ENCODE measurements at places on chromosomes 6 and 20. TPM values are rescaled to one million over a fixed set of nuclear protein-coding genes. Genes with fewer than 3 reads are reported as not detected.

GRCh38 chr20:41330343-41330720 is 10.3 kb upstream of the LPIN3 start:
- no peak for DNase-seq

DNA sequence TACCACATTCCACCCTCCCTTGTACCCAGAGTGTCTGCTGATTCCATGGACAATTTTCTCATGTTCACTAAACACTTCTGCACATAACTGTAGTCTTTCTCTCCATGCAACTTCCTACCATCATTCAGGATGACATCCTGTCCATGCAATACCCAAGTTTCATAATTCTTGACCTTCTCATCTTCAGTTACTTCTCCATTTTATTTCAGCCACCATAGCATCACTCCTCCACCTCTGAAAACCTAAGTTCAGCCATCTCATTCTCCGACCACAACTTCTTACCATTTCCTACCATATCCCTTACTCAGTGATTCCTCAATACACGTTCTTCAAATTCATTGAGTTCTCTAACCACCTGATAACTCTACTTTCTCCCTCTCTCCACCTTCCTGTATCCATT is 216.5 kb upstream of the TENT5A start:
- DNase-seq = no peak

- DNase-seq = no peak
Observed at GRCh38 chr20:55009066-55009465, 533.7 kb downstream of the DOK5 start.

- DNase-seq = no peak
Observed at GRCh38 chr20:19937218-19937617, 79.9 kb upstream of the NAA20 start.

Gene CDSN
- total RNA-seq = not detected

- DNase-seq = peak; percentile 62
Observed at GRCh38 chr20:14189794-14190402, 147.5 kb downstream of the FLRT3 start.

GRCh38 chr6:106124437-106125430 is 38.6 kb downstream of the PRDM1 start:
- no peak for DNase-seq

DNA sequence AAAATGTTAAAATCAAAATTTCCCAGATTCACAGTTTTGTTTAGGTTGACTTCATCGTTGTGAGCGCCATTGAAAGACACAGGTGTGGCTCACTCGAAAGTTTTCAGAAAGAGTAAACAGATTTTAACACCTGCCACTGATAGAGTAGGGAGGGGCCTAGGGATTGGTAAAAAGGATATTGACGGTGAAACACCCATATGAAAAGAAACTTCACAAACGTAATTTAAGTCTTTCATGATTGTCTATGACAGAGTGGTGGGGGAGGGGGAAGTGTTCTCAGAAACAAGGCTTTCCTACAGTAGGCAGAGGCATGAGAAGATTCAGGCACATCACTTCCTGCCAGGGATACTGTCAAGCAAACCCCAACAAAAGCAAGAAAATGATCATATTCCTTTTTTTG is 101.4 kb downstream of the PERP start:
- DNase-seq = no peak

Data from SJCRH30 (cell line).